ENCODE measurements at places on chromosomes 3 and 15. TPM values are rescaled to one million over a fixed set of nuclear protein-coding genes. Genes with fewer than 3 reads are reported as not detected.
A peak's percentile ranks its signal among the peaks of the same experiment; 100 is the strongest.

TRIM71 gene
- total RNA-seq: not detected

GRCh38 chr3:114120211-114120610 is 58.6 kb downstream of the DRD3 start:
- no peak overlapping the region for H3K4me3 ChIP-seq
- H3K36me3 ChIP-seq: no peaks in the 10 kb centered on the region
- H3K27me3 ChIP-seq: no peaks in the 10 kb centered on the region
- no peak overlapping the region for H3K27ac ChIP-seq

DNA sequence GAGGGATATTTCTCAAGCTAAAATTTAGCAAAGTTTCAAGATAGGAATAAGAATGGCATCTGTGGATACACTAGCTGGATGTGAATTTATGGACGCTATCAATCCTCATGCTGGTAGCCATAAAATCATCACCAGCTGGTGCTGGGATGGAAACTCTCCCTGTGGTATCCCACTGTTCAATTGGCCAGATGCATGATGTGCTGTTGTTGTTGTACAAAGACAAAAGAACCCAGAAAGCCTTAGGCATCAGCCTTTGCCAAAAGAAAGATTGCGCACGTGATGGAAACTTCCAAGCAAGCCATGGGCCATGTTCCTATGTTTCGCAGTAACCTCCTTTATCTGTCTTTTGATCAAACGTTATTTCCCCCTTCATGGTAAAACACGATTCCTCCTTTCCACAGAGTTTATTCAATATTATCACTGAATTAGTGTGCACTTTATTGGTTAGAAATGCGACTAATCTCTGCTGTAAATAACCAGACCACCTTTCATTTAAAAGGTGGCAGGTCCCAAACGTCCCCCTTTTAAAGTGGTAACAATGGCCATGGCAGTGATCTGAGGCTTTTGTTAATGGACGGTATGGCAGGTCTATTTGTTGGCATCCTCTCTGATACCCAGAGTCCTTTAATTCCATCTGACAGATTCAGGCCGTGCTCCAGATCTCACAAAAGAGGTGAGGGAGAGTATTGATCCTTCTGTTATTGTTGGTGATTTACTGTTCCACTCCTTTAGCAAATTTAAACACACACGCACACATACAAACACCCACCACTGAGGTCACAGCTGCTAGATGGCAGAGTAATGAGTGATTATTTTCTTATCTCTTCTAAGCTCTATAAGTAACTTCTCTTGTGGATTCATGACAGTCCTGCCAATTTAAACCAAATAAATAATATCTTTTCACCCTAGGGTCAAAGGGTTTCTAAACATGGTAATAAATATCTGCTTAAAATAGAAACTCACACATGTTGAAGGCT is 291.2 kb upstream of the KCNMB2 start:
- DNase-seq: no peak
- no peaks in the 10 kb centered on the region for H3K36me3 ChIP-seq
- no peak overlapping the region for H3K4me3 ChIP-seq

DNA sequence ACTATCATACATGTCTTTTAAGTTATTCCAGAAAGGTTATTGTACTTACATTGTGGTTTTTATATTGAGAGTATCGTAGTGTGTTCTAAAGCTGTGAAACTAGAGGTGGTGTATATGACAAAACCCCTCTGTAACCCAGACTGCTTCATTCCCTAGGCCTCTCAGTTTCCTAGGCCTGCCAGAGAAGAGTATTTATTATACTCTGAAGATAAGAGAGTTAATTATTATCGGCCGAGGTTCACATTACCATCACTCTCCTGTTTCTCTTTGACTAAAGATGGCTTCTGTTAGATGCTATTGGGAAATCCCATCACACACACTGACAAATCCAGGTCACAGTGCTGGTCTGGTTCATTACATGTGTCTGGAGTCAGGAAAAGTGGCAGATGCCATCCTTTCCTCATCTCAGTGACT is 20.5 kb downstream of the EXOSC7 start:
- H3K4me1 ChIP-seq: peaks cover 24% of the 10 kb centered on the region
- H3K36me3 ChIP-seq: peaks cover 25% of the 10 kb centered on the region
- H3K27me3 ChIP-seq: no peaks in the 10 kb centered on the region
- H3K4me3 ChIP-seq: no peak overlapping the region

DNA sequence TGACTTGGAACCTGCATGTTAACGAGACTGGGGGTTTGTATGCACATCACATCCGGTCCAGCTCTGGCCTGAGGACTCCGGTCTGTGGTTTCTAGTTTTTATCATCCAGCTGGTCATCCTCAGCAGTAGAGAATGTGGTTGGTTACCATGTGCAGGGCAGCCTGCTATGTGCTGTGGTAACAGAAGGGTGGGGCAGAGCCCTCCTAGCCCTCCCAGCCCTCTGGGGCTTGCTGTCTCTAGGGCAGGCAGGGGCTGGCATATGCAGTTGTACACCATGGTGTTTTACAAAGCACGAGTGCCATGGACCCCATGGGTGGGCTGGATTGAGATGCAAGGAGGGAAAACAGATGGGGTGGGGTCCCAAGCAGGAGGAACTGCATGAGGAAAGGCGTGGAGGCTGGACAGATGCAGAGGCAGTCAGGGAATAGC is 70.2 kb downstream of the APBA2 start:
- no peak overlapping the region for H3K4me3 ChIP-seq
- DNase-seq: peak; percentile 43
- no peaks in the 10 kb centered on the region for H3K4me1 ChIP-seq
- no peak overlapping the region for H3K27ac ChIP-seq
- H3K36me3 ChIP-seq: no peaks in the 10 kb centered on the region
